DMS153 (cell line): ENCODE measurements at places on chromosomes 5 and 9.
A peak's percentile ranks its signal among the peaks of the same experiment; 100 is the strongest.

GRCh38 chr9:115997923-115998322 is 155.7 kb upstream of the PAPPA start:
- DNase-seq, result no peak

DNA sequence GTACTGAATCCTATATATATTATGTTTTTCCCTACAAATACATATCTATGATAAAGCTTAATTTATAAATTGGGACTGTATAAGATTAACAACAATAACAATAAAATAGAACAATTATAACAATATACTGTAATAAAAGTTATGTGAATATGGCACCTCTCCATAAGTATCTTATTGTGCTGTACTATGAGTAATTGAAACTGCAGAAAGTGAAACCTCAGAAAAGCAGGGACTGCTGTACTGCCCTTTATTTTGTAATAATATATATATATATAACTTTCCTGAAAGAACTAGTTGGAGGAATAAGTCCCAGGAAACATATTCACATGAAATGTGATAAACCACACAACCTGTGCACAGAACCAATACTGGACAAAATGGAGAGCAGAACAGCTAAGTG is 77.3 kb downstream of the PAM start:
- no peak for DNase-seq

- no peak for DNase-seq
Observed at GRCh38 chr5:114362977-114363761, 1.3 kb downstream of the KCNN2 start.

GRCh38 chr9:89528131-89528530 is 30.2 kb upstream of the SEMA4D start:
- DNase-seq, result no peak

GRCh38 chr5:67233075-67233474 is 36.5 kb upstream of the CD180 start:
- DNase-seq, result no peak

GRCh38 chr9:93603906-93604326 is 27.5 kb downstream of the PHF2 start:
- DNase-seq, result no peak

DNA sequence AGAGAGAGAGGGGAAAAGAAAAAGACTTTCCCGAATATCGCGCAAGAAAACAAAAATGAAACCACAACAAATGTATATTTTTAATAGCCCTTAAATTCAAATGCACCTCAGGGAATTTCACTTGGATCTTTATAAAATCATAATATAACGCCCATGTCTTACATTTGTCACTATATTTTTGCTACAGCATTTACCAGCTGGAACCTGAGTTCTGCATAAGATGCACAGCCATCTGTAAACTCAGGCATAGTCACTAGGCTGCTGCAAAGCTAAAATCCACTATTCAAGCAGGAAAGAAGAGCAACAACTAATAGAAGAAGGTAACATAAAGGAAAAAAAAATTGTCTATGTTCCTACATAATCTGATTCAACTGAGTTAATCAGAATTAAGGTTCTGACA is 30.6 kb upstream of the SLCO6A1 start:
- DNase-seq, result no peak

DNA sequence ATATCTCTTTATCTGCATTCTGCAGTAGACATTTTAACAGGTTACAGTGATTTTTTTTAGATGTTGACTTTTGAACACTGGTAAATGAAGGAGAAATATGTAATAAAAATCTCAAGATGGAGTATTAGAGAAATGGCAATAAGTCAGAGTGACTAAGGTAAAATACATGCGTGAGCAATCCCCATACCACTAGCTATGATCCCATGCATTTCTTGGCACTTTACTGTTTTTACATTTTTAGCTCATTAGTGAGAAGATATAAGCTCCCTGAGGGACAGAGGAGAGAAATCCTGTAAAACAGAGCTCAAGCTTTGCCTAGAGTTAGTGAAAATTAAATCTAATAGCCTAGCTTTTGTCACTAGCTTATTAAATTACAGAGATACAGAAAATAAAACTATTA is 181.9 kb upstream of the TRPM3 start:
- no peak for DNase-seq

DNA sequence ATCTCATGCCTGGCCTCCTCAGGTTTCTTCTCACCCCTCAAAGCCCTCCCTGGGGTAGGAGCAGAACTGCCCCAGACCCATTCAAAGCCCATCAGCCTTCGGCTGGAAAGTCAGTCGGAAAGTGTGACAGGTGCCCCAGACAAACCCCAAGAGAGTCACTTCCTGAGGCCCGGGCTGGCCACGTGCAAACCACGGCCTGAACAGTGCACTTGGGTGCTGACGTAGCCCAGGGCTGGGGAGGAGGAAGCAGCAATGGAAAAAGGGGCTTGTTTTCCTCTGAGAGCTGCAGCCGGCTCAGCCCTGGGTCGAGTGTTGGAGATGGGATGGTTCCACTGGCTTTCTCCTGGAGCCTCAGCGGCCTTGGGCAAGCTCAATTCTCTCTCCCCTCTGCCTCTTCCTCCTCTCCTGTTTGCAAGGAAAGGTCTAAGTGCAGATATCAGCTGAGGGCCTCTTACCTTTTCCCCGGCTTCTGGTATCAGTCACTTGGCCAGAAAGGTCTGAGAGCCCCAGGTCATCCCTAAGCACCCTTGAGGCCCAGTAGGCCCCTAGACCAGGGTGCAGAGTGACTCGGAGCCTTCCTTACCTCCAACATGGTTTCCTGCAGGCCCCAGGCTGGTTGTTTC is 5.9 kb upstream of the EGR1 start:
- no peak for DNase-seq

DNA sequence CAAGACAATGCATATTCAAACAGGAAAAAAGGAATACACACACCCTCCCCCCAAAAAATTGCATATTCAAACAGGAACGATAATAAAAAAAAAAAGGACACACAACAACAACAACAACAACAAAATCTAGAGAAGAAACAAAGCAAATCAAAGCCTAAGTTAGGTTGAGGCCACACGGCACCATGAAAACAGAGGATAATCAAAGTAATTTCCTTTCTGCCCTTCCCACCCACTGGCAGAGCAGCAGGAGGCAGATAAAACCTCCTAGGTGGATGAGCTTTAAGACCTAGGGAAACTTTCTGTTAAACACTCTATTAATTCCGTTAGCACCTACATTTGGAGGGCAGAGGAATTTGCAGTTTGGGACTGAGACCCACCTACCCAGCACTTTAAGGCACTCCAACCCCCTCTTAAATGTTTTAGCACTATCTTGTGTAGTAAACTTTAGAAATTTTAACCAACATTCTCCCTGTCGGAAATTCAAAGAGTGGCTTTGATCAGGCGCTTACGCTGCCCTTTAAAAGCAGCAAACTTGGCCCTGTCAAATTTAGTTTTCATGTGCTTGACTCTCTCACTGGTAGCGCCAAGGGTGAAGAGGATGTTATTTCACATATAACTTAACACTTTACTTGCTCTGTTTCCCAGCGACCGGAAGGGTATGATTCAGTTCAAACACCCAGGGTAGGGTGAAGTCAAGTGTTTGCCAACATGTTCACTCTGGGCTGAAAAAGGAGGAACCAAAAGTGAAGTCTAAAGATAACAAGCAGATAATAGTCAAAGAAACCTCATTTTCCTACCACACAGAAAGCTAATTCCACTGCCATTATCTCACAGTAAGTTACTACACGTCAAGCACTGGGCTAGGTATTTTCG is 9.2 kb downstream of the ENC1 start:
- no peak for DNase-seq

GRCh38 chr5:125199968-125200865 is 453.8 kb upstream of the ZNF608 start:
- peak; percentile 13 for DNase-seq

GRCh38 chr9:96399325-96399633 is 15.8 kb upstream of the SLC35D2 start:
- DNase-seq, result no peak

DNA sequence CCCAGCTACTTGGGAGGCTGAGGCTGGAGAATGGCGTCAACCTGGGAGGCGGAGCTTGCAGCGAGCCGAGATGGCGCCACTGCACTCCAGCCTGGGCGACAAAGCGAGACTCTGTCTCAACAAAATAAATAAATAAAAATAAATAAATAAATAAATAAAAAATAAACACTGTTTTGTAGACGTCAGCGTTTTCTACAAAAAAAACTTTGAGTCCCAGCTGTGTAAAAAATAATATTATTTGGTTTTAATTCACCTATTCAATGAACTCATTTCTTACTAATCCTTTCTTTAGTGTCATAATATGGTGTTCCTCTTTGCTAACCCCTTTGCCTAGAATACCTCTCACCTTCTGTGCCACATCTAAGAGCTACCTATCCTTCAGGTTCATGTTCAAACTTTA is 30.2 kb upstream of the MSANTD3 start:
- no peak for DNase-seq

DNA sequence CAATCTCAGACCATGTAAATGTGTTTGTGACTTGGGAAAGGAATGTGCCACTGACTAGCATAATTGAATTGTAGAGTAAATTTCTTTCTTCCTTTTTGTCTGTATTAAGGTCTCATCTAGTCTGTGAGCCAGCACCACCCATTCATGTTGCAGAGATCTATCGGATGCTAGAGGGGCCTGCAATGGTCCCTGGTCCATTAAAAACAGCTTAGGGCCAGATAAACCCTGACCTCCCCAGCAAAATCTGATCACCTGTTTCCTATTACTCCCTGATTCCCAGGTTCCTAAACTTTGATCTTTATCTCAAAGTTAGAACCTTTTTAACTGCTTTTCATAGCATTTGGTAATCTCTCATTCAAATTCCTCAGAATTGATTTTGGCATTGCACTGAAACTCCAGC is 174.5 kb upstream of the POC5 start:
- no peak for DNase-seq

DNA sequence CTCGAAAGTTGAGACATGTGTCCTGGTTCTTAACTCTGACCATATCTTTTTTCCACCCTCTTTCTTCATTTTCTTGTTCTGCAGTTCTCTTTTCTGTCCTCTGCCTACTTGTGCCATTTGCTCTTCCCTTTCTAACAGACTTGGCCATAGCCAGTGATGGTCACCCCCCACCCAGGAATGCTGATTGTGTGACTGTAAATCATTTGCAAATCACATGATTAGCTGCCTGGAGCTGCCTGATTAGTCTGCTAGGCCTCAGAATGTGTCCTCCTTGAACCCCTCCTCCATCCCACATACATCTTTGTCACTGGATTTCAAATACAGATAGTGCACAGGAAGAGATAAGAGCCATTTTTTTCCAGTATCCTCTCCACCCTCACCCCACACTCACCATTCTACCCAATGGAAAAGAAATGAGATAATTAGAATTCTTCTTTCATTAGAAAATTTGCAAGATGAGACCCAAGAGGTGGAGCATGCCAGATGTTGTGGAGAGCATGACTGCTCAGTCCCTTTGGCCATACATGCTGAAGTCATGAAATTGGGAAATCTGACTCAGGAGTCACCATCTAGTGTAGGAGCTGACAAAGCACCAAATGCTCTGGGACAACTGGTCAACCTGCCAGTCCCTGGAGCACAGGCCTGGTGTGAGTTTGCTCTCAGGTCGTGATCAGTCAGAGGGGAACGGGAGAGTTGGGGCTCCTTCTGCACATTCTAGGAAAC is 538.2 kb downstream of the CCDC171 start:
- no peak for DNase-seq

DNA sequence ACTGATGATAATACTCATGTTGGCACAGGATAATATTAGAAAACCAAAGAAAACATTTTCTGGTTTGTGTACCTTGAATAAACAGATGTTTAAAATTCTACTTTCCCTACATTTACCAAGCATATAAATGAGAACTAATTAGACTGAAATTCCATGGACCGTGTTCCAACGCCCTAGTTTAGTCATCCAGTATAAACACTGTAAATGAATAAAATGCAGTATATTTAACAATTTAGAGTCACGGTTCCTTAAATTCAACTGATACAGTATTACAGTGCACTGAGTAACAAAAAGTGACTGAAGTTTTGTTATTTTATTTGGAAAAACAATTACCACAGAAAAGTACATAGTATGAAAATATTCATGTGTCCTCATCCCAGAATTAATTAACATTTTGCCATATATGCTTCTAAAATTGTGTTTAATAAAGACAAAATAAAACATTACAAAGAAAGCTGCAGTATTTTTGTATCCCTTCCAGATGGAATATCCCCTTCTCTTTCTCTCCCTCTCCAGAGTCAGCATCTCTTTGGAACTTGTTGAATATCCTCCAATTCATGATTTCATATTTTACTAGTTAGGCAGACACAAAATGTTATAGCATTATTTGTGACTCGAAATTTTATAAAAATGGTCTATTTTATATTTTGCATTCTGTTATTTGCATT is 112.5 kb downstream of the HMHB1 start:
- no peak for DNase-seq

DNA sequence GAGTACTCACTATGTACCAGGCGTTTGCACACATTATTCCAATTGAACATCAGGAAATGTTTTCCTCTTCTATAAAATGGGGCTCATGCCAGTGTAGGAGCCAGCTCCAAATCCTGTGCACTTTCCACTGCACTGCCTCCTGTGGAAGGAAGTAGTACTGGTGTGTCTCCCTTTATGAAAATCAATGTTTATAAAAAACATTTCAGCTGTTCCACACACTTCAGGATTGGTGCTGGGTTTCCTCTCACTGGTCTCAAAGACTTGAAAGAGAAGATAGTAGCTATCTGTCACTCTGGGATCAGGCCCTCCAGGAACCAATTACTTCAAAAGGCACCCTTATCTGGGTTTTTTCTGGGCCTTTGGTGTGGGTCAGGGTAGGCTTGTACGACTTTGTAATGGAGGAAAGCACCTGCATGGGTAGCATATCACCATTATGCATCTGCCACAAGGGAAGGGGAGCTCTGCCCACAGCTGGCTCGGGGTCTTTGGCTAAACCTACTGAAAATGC is 32.5 kb downstream of the RAB14 start:
- DNase-seq, result no peak

- DNase-seq, result no peak
Observed at GRCh38 chr5:94326586-94326985, 291.8 kb downstream of the KIAA0825 start.

DNA sequence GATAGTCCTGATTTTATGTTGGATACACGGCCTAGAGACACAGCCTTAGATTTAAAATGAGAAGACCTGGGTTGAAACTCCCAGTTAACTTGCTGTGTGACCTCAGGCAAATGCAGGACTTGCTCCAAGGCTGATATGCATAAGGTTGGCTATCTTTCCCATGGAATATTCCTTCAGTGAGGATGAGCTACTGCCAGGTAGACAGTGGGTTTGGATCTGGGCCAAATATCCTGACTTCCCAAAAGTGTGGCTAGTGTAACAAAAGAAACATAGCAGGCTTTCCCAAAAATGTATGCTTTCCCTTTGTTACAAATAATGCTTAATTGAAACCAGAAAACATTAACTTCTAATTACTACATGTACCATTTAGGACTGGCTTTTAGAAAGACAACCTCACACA is 697 bp upstream of the XPA start:
- DNase-seq, result no peak

GRCh38 chr9:98356953-98357690 is 101.7 kb upstream of the TBC1D2 start:
- DNase-seq, result no peak

GRCh38 chr9:35432076-35432475 is 57.8 kb upstream of the RUSC2 start:
- DNase-seq, result no peak
